ENCODE measurements at places on chromosomes 11 and 22.

- no peak for DNase-seq
Measured at GRCh38 chr11:72135891-72136683, 562 bp downstream of the FOLR3 start.

DNA sequence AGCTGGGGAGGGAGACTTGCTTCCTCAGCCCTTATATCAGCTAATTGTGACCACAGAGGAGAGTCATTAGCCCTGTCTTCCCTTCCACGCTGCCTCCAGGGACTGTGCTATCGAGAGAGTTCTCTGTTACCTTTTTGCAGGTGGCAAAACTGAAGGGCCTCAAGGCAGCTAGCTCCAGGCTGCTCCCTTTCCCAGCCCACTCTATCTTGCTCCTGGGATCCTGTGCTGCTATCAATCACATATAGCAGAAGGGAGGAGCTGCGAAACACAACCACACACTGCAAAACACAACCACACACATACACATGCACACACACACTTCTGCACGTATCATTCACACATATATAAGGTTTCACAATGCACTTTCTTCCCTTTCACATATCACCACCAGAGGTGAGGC is 205.3 kb upstream of the MTNR1B start:
- no peak for DNase-seq

GRCh38 chr11:28043930-28044709 is 63.8 kb downstream of the KIF18A start:
- DNase-seq = no peak

DNA sequence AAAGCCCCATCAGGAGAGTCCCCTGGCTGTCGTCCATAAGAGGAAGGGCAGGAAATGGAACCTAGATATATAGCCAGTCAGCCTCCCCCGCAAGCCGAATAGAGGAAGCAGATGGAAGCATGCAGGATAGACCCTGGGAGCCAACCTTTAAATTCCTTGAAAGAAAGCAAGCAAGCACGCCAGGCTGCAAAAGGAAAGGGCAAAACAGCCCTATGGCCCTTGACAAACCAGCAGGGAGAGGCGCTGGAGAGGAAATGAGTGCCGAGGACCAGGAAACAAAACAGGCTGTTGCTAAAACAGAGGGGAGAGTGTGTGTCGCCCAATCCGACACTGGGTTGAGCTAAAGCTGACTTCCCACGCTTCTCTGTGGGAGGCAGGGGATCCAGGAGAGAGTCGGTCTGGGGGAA is 203.5 kb upstream of the MTNR1B start:
- no peak for DNase-seq

DNA sequence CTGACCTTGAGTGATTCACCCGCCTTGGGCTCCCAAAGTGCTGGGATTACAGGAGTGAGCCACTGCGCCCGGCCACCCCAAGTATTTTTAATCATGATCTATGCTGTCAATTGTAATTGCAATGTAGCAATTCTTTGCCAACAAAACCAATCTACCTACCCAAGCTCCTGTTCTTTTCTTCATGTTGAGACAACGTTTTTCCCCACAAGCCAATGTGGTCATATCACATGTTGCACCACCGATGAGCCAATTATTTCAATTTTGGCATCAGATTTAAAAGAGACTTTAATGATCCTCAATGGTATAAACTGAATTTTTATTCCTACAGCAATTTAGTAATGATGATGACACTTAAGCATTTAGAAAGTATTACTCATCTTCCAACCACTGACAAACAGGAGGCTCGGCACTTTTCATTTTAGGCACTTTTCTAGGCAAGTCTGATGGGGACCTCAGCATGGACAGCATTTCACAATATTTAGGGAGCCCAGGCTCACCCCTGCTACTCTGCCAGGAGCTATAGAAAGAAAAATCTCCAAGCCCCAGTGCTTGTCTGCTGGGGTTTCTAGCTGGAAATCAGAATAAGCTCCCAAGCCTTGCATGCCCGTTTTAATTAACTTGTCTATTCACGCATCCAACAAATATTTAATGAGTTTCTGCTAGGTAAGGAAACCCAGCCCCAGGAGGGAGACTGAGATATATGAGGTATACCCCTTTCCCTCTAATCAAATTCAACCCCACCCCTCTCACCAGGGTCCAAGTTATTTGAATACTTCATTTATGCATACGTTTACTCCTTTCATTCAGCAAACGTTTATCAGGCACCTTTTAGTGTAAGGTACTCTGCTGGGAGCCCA is 291.4 kb downstream of the ST3GAL4 start:
- DNase-seq = peak; percentile 4

- DNase-seq = no peak
Measured at GRCh38 chr11:130979386-130979972, 63.2 kb upstream of the SNX19 start.

GRCh38 chr11:6371825-6372224 is 18.4 kb upstream of the SMPD1 start:
- no peak for DNase-seq

DNA sequence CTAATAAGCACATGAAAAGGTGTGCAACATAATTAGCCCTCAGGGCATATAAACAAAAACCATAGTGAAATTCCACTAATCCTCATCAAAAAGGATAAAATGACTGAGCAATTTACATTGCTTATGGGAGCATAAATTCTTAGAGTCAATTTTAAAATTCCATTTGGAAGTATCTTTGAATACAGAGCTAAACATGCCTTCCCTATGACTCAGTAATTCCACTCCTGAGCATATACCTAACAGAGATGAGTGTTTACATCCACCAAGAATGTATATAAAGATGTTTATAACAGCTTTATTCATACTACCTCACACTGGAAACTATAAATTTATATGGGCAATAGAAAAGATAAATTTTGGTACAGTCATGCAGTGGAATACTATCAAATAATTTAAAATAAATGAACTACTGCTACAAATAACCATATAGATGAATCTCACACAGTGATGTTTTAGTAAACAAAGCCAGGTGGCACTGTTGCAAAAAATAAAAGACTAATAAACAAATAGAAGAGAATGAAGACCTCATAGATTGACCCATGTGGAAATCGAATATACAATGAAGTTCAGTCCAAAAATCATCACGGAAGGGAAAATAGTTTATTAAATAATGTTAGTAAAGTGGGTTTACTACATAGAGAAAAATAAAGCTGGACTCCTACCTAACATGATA is 8.2 kb upstream of the OR2D2 start:
- no peak for DNase-seq

DNA sequence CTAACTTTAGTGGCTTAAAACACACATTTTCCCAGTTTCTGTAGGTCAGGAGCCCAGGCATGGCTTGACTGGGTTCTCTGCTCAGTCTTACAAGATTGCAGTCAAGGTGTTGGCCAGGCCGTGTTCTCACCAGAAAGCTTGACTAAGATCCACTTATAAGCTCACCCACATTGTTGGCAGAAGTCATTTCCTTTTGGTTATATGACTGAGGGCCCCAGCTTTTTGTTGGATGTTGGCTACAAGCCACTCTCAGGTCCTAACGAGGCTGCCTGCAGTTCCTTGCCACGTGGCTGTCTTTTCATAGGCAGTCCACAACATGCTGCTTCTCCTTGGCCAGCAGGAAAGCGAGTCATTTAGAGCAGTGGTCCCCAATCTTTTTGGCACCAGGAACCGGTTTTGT is 79.3 kb upstream of the CRTAM start:
- no peak for DNase-seq

GRCh38 chr22:49039625-49040024 is 788.0 kb downstream of the BRD1 start:
- no peak for DNase-seq

GRCh38 chr22:24187731-24188644 is 6.7 kb downstream of the SUSD2 start:
- no peak for DNase-seq

DNA sequence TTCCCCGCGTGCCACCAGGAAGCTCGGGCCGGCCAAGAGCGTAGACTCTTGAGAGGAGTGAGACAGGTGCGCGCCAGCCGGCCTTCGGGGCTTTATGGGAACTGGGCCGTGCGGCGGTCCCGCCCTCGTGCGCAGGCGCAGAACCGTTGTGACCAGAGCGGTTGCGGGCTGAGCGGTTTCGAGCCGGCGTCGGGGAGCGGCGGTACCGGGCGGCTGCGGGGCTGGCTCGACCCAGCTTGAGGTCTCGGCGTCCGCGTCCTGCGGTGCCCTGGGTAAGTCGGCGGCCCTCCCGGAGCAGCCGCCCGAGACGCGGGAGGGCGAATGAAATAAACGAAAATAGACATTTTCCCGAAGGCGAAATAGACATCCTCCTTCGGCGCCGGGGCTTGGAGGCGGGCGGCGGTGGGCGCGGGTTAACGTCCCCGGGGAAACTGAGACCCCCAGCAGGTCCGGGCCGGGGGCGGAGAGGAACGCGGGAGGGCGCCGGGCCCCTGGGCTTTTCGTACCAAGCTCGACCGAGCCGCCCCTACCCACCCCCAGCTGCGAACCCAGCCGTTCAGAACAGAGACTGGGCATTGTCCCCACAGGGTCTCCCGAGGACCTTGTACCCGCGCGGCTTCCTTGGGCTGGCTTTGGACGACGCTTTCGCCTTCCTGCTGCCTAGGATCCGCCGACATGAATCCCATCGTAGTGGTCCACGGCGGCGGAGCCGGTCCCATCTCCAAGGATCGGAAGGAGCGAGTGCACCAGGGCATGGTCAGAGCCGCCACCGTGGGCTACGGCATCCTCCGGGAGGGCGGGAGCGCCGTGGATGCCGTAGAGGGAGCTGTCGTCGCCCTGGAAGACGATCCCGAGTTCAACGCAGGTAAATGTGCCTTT is at the start of gene ASRGL1:
Gene ASRGL1 (plus strand): TSS at position 146 of the 879 bp plus-strand sequence. CDS start 530 bp downstream, at position 676.
- peak; percentile 81 for DNase-seq

DNA sequence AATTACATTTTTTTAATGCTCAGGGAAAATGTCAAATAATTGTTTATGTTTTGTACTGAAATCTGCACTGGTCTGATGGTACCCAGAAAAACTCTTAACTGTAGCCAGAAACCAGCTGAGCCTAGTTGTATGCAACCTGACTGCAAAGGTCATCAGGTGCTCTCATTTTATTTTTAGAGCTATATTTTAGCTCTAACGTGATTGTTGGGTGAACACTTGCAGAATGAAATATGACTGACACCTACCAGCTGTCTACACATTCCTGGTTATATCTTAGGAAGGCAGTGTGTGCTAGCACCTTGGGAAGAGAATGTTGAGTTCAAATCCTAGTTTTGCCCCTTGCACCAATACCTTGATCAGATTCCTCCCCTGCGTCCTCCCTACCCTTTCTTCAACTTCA is 23.6 kb downstream of the PTPRJ start:
- no peak for DNase-seq

GRCh38 chr11:123461164-123461563 is 31.1 kb downstream of the GRAMD1B start:
- no peak for DNase-seq

DNA sequence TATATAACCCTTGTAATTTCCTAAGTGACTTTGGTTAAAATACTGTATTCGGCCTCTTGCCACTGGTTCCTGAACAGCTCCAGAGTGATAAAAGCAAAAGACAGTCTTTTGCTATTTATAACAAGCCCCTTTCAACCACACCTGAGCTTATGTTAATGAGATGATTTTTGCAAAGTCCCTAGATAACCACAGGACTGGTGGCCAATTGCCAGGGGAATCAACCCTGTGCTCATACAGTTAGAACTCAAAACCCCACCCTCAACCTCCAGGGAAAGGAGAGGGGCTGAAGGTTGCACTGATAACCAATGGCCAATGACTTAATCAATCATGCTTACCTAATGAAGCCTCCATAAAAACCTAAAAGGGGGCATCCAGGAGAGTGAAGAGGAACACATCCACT is 77.9 kb downstream of the SIK3 start:
- no peak for DNase-seq

DNA sequence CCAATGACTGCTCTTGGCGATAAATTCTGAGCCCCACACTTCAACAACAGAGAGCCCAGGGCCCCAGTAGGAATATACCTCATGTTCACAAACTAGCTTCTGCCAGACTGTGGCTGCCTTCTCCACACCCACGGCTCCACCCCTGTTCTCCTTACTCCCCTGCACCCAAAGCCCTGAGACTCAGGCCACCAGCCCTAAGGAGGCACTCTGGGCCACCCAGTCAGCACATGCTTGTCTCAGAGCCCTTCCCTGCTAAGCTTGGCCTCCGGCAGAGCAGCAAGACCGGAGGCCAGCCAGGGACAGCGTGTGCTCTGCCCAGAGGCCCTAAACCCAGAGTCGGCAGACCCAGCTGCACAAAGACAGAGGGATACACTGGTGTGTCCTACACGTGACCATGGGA is 27.9 kb downstream of the SPATA19 start:
- DNase-seq = no peak

GRCh38 chr11:115848080-115848479 is 343.9 kb upstream of the CADM1 start:
- DNase-seq = no peak
